ENCODE measurements at places on chromosomes 13 and 19.

DNA sequence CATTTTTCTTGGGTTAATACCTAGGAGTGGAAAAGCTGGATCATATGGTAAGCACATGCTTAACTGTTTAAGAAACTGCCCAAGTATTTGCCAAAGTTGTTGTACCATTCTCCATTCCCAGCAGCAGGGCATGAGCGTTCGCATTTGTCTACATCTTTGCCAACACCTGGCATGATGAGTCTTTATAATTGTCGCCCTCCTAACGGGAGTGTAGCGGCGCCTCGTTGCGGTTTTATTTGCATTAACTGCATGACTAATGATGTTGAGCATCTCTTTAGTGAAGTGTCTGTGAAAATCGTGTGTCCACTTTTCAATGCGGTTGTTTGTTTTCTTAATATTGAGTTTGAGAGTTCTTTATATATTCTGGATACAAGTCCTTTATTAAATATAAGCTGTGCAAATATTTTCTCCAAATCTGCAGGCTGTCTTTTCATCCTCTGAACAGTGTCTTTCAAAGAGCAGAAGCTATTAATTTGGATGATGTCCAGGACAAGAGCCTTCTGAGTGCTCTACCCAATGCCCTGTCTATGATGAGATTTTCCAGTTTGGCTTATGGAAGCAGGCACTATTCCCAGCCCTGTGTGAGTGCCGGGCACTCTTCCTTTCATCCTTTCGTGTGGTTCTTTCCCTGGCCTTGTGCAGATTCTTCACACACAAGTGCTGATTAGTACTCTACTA, 202.0 kb downstream of the FOXO1 start:
- DNase-seq = no peak

DNA sequence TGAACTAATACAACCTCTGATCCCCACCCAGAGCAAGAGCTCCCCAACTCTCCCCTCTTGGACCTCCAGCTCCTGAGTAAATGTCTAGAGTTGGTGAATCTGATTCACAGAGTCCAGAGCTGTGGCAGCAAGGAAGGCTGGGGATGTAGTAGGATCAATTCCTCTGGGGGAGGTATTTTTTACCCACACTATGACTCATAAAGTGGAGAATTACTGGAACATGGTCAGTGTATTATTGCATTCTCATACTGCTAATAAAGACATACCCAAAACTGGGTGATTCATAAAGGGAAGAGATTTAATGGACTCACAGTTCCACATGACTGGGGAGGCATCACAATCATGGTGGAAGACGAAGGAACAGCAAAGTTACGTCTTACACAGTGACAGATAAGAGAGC, 496.7 kb downstream of the EFNB2 start:
- no peak for DNase-seq

DNA sequence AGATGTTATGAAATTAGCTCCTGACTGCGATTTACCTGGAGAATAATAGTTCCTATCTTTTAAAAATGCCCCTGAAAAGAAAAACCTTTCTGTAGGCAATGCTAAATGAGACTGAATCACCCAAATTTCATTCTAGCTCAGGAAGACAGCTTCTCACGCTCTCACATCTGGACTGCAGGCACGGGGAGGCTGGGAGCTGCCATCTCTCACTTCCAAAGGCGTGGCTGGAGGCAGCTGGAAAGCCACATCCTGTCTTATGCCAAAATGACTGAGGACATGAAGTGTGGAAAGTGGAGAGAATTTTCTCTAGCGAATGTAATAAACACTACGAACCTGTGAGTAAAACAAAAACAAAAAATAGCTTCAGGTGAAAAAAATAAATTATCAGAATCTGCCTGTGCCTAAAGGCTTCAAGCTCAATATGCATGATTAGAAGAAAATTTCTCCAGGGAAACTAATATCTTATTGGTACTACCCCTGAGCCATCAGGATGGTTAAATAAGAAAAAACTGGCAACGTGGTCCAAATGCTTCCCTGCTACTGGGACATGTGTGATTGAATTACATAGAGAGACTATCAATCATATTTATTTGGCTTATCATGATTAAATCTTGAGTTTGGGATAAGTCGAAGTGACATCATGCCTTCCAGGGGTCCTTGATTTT, 58.1 kb upstream of the UBL3 start:
- no peak for DNase-seq

GRCh38 chr19:29858000-29858596, 46.3 kb downstream of the CCNE1 start:
- DNase-seq = peak; percentile 29

DNA sequence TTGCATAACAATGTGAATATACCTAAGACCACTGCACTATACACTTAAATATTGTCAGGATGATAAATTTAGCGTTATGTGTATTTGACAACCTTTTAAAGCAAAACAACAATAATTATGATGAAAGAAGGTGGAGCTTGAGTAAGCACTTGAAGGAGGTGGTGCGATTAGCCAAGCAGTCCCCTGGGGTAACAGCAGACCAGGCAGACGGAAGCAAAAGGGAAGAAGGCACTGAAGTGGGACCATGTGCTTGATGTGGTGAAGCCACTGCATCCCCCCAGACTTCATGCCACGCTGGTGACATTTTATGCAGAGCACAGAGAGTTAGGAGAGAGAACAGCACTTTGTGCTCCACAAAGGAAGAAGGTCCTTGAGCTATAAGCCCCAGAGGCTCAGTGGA, 58.3 kb upstream of the ZNF507 start:
- DNase-seq = no peak

GRCh38 chr13:105925496-105925895, 610.0 kb downstream of the EFNB2 start:
- DNase-seq = no peak

DNA sequence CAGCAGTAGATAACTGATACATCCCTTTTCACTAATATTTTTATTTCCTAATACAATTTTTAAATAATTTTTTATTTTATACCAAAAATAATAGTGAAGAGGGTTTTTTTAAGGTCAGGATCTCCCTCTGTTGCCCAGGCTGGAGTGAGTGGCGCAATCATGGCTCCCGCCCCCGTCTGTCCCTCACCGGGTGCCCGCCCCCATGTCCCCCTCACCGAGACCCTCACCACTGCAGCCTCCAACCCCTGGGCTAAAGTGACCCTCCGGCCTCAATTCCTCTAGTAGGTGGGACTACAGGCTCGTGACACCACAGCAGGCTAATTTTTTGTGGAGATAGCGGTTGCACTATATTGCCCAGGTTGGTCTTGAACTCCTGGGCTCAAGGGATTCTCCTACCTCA, 17.8 kb upstream of the ZNF846 start:
- DNase-seq = no peak

DNA sequence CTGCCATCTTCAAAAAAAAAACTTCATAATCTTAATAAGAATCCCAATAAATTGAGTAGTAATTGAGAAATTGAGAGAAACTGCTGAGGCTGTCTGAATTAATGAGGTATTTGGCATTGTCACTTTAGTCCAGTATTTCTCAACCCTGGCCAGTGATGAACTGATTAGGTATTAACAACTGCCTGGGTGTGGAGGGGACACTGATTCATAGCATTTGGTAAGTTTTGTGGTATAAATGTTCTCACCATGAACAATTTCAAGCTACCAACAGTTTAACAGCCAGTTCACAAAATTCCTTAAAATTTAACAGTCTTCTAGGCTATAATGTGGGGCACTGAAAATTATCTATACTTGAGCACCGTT, 18.3 kb downstream of the GPC6 start:
- DNase-seq = no peak

DNA sequence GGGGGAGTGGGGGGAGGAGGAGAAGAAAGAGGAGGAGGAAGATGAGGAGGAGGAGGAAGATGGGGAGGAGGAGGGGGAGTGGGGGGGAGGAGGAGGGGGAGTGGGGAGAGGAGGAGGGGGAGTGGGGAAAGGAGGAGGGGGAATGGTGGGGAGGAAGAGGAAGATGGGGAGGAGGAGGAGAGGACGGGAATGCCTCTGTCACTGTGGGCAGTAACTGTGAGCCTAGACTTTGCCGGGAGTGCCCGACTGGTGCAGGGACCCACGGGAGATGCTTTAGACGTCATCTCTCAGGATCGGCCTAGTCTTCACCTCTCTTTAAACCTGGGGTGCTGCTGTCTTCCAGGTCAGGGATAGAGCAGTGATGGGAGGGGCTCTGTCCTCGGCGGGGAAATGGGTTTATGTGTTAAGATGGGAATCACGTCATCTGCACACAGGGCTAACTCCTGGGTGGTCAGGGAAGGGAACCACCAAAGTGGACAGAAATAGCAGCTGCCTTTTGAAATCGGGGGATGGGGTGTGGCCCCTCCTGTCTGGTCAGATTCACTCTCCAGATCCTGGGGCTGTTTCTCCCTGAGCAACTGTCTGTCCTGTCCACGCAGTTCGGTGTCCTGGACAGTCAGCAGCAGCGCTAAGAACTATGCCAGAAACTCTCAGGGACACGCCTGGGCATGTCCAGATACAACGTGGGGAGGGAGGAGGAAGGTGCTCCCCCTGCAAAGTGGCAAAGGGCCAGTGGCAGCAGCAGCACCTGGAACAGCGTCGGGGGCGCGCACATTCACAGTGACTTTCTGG, 26.9 kb downstream of the GAS6 start:
- DNase-seq = no peak

DNA sequence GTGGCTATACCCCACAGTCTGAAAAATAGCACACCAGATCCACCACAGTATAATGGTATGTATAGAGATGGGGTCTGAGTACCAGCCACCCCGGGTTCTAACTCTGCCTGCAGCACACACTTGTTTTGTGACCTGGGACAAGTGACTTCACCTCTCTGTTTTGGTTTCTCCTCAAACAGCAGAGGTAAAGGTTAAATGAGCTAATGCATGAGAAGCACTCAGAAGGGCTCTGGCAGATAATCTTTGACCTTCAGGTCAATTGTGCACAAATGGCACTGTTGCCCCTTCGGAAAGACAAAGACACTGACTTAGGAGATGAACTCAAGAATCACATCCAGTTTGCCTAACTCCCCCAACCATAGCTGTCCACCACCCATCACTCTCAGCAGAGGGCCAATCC, 7.7 kb downstream of the ZC3H4 start:
- DNase-seq = no peak

DNA sequence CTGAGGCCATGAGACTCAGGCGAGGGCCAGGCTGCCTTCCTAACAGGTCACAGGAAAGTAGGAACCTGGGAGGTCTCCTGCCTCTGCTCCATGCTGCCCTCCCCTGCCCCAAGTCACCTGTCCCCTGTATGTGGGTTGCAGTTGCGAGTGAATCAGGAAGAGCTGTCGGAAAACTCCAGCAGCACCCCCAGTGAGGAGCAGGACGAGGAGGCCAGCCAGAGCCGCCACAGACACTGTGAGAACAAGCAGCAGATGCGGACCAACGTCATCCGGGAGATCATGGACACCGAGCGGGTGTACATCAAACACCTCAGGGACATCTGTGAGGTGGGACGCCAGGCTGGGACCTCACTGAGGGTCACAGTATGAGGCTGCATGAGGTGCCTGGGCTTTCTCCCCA, 22.8 kb upstream of the C1QTNF9 start:
- DNase-seq = no peak

GRCh38 chr19:6790194-6791128, 18.0 kb downstream of the VAV1 start:
- DNase-seq = no peak

GRCh38 chr19:13428352-13428751, 77.9 kb downstream of the CACNA1A start:
- DNase-seq = no peak

DNA sequence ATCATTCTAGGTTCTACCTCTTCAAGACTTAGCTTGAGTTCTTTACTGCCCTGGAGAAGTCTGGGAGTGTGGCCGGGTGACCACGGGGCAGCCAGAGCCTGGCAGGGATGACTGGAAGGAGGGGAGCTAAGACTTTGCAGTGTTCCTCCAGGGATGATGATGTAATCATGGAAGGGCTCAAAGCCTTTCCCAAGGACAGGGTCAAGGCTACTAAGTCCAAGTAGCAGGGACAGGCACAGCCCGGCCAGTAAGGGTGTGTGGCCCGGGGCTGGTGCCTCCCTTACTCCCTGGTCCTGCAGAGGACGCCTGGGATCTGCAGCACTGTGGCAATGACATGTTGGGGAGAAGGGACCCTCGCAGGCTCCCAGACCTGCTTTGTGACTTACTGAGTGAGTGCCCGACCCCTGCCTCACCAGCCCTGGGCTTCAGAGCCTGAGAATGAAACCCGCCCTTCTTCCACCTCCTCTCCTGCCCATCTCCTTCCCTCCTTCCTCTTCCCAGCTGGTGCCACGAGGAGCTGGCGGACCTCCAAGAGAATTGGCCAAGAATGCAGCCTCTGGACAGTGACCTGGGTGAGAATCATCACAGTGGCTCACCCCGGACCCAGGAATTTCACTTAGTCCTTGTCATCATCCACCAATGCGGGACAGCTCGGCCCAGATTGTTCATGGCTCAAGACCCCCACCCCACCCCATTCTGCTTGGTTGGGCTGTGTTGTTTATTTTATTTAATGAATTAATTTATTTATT, 15.6 kb upstream of the FBXO17 start:
- no peak for DNase-seq

- DNase-seq = no peak
Measured at GRCh38 chr19:51799034-51799773, 4.2 kb downstream of the FPR3 start.

DNA sequence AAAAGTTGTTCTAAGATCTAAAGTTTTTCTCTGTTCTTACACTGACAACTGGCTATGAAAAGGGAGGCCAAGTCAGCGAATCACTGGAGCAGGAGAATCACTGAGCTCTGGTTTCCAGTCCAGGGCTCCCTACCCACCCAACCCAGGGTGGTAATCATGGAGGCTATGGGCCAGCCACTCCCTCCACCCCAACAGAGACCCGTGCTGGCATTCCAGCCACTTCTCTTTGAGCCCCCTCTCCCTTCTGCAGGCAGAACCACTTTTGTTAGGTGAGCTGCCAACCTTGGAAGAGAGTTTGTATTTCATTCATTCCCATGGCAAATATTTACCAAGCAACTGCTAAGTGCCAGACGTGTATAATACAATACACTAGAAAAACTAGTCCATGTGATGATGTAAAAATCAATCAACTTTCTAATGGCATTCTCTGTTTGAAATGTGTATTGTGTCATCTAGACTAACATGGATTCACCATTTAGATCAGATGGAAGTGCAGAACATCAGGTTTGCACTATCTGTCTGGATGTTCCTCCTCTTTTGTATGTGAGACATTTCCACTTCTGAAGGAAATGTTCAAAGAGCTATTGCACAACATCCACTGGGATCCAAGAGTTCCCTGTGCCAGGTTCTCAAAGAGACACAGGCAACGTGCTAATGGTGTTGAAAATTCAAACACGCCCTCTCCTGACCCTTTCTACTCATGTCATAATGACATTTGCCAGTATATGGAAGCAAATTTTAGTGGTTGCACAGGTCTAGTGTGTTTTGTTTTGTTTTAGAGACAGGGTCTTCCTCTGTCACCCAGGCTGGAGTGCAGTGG, 5.3 kb downstream of the MLNR start:
- no peak for DNase-seq

All from stimulated activated CD4-positive, alpha-beta T cell treated with anti-CD3 and anti-CD28 coated beads, Interleukin-12 subunit alpha, Interleukin-12 subunit beta, amount 100 ng/mL, for 4 hours (primary cell).